ENCODE measurements at places on chromosomes 13 and 19.

GRCh38 chr13:43915451-43915850, 35.7 kb downstream of the LACC1 start:
- DNase-seq, result no peak

- no peak for DNase-seq
Observed at GRCh38 chr19:958967-959855, 24.9 kb upstream of the WDR18 start.

DNA sequence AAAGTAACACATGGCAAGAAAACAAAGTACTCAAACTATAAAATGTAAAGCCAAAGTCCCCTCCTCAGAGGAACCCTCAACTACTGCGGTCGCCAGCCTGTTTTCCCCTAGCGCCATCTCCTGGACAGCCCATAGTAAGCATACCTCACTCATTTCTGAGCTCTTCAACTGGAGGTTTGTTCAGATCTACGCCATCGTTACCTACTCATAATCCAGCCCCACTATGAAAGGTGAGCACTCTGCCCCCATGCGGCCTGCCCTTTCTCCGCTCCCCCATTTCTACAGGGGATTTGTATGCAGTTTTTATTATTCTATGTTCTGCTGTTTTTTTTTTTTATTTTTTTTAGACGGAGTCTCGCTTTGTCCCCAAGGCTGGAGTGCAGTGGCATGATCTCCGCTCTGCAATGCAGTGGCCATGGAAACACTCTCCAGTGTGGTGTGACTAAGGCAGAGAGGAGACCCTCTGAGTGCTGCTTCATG, 26.2 kb downstream of the OPA3 start:
- peak; percentile 25 for DNase-seq

- no peak for DNase-seq
Observed at GRCh38 chr13:76804801-76805200, 81.4 kb downstream of the KCTD12 start.

DNA sequence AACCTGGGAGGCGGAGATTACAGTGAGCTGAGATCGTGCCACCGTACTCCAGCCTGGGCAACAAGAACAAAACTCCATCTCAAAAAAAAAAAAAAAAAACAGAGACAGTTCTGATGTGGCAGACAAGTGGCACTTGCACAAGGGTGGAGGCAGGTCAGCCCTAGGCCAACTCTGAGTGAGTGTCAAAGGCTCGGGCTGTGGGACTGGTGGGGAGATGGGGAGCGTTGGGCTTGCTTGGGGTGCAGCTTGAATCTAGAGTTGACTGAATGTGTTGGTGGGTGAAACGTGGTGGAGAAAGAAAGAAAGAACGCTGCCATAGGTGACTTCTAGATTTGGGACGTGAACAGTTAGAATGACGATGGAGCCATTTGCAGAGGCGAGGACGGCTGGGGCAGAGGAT, 121.3 kb upstream of the SPACA7 start:
- DNase-seq, result no peak

GRCh38 chr19:49920624-49921363, 8.2 kb upstream of the ATF5 start:
- DNase-seq, result no peak
